IgD-negative memory B cell (primary cell): ENCODE measurements at places on chromosomes 16 and 17. TPM values are rescaled to one million over a fixed set of nuclear protein-coding genes. Genes with fewer than 3 reads are reported as not detected.

ALOX12B gene
- polyA plus RNA-seq: 0.41 TPM

KRTAP2-3 gene
- not detected for polyA plus RNA-seq

ZBTB4 gene
- 15.9 TPM for polyA plus RNA-seq

CETP gene
- polyA plus RNA-seq: 0.79 TPM

NTN3 gene
- not detected for polyA plus RNA-seq

CTRL gene
- polyA plus RNA-seq: 2.1 TPM

FA2H gene
- polyA plus RNA-seq: 4.0 TPM

SLC16A6 gene
- polyA plus RNA-seq: 0.33 TPM

ASPA gene
- polyA plus RNA-seq: not detected

MYH8 gene
- polyA plus RNA-seq: not detected
